Stimulated activated CD8-positive, alpha-beta memory T cell treated with anti-CD3 and anti-CD28 coated beads, Interleukin-4, amount 100 ng/mL, for 24 hours (primary cell): ENCODE measurements at places on chromosomes 16 and 17.

DNA sequence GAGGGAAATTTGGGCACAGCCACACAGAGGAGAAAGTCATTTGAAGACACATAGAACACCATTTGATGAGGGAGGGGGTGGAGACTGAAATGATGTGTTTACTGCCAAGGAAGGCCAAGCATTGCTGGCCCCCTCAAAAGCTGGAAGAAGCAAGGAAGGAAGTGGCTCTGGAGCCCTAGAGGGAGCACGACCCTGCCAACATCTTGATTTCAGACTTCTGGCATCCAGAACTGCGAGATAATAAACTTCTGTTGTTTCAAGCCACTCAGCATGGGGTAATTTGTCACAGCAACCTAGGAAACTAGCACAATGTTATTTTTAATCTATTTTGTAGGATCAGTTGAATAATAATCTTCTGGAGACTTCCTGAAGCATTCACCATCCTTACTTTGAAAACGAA, 314.8 kb upstream of the GOT2 start:
- no peak for DNase-seq

DNA sequence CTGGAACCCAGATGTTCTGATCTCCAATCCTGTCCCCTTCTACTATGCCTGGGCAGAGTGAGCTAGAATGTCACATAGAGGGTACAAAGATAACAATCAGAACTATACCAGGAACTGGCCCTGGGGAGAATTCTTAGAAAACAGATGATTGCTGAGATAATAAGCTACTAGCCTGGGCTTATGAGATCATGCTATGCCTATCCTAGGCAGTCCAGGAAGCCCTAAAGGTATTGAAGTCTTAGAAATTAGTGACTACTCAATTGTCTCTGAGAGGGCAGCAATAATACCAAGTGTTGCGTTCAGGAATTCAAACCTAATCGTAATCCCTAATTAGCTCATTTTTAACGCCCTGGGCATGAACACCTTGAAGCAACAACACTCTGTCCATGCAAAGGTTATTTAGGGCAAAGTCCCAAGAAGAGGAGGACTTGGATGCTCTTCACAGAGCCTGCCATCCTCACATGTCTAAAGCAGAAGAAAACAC, 77.1 kb downstream of the MMD start:
- DNase-seq = no peak

DNA sequence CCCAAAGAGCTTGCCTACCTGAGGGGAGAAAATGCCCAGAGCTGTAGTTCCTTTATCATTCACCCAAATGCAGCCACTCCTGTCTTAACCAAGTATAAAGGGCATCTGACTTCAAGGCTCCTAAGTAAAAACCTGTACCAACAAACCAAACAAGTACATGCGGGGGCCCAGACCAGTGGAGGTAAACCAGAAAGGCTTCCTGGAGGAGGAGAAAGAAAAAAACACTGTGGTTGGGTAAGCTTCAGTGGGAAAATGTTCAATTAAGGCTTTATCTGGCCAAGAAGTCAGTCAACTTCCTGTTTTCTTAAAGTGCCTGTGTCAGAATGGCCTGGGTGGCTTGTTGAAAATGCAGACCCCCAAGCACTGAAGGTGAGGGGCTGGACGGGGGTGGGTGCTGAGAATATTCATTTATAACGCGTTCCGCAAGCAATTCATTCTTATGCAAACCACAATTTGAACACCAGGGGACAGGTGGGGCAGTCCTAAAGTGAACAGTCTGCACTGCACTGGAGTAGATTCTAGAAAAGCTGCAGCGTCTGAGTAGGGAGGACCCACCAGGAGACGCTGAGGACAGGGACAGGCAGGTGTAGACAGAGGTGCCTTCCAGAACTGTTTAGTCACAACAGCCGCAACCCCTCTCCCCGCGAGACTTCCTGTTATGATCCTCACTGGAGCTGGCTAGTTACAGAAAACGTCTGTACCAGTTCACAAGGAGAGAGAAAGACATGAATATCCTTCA, 467.1 kb downstream of the SOX9 start:
- DNase-seq = no peak

DNA sequence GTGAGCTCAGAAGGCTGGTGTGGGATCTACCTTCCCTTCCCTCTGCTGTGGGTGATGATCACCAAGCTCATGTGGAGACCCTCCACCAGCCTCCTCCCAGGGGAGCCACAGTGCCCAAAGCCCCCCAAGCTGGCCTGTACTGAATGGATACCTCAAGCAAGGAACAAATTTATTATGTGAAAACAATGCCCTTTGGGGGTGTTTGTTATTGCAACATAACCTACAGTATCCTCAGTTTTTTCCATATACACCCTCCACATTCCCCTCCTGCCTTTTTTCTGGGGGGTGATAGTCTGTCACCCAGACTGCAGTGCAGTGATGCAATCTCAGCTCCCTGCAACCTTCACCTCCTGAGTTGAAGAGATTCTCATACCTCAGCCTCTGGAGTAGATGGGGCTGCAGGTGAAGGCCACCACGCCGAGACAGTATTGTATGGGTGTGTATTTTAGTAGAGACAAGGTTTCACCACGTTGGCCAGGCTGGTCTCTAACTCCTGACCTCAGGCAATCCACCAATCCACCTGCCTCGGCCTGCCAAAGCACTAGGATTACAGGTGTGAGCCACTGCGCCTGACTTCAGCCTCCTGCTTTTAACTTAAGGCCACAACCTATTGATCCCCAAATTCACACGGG, 215.9 kb downstream of the CPPED1 start:
- no peak for DNase-seq

DNA sequence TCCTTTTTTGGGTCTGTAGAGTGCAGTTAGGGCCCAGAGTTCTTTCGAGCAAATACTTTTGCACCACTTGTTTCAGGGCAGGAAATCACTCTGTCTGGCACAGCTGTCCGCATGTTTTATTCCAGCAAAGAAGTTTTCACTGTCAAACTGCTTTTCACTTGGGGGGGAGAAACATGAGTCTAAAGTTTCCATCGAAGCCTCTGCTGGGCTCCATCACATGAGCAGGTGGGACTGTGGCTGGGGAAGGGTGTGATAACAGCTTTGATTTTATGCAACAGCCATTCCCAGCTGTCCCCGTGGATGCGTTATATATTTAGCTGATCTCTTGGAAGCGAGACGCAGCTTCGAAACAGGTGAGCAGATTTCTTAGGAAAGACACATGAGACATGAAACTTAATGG, 288.6 kb downstream of the SNX29 start:
- no peak for DNase-seq

- DNase-seq = no peak
Observed at GRCh38 chr17:57892820-57893595, 43.2 kb upstream of the MRPS23 start.
